HT1080 (cell line): ENCODE measurements at places on chromosomes 16 and 17.

GRCh38 chr17:66612993-66613392, 221.9 kb upstream of the CACNG5 start:
- DNase-seq = no peak

- DNase-seq = peak; percentile 65
Observed at GRCh38 chr17:81428948-81429774, 33.9 kb downstream of the BAHCC1 start.

GRCh38 chr17:12584727-12585126, 81.0 kb upstream of the MYOCD start:
- DNase-seq = no peak

- DNase-seq = no peak
Observed at GRCh38 chr16:212999-213398, 16.2 kb downstream of the LUC7L start.

GRCh38 chr17:17613708-17614114, 22.2 kb upstream of the PEMT start:
- DNase-seq = peak; percentile 61

DNA sequence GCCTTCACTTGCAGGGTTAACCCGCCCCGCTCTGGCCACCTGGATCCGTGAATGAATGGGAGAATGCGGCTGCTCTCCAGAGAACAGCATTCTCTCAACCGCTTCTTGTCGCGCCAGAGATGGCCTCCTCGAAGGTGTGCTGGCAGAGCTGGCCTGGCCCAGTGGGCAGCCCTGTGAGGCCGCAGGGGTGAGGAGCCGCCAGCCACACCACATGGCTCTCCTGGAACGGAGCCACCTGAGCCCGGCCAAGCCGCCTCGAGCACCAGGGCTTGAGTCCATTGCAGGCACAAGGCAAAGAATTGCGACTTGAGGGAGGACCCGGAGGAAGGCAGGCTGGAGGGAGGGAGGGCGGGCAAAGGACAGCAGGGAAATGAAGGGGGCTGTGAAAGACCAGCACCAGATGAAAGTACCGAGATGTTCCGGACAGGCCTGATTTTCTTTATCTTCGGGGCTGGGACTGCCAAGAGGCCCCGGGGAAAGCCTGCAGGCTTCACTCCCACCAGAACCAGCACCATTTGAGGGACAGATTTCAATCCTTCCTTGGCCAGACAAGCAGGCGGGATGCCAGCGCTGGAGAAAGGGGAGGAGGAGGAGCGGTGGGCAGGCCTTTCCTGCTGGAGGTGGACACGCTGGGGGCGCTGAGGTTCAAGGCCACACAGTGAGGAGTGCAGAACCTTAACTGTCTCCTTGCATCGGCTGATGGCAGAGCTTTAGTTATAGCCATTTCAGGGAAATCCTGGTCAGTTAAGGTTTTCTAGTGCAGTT, 69.4 kb downstream of the MRC2 start:
- no peak for DNase-seq

DNA sequence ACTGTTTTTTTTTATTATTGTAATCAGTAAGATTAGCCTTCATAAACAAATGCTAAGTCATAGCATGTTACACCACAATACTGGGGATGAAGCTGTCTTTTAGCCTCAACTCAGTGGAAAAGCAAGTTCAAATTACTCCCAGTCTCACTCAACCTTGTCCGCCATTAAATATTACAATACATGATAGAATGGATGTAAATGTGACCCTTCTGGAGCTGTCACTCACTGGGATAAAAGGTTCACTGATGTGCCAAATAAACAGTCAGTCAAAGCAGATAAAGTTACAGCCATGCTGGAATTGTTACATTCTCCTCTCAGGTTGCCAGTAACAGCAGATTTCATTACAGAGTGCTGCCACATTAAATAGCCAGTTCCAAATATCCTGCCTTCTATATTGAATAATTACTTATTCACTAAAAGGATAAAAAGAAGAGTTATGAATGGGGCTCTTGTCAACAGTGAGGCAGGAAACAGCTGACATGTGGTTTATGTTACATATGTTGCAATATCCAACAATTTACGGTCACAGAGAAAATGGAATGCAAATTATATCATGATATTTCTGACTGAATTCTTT, 53.4 kb downstream of the BRIP1 start:
- peak; percentile 62 for DNase-seq

GRCh38 chr17:30332057-30332542, 1.8 kb downstream of the TMIGD1 start:
- DNase-seq = peak; percentile 87

DNA sequence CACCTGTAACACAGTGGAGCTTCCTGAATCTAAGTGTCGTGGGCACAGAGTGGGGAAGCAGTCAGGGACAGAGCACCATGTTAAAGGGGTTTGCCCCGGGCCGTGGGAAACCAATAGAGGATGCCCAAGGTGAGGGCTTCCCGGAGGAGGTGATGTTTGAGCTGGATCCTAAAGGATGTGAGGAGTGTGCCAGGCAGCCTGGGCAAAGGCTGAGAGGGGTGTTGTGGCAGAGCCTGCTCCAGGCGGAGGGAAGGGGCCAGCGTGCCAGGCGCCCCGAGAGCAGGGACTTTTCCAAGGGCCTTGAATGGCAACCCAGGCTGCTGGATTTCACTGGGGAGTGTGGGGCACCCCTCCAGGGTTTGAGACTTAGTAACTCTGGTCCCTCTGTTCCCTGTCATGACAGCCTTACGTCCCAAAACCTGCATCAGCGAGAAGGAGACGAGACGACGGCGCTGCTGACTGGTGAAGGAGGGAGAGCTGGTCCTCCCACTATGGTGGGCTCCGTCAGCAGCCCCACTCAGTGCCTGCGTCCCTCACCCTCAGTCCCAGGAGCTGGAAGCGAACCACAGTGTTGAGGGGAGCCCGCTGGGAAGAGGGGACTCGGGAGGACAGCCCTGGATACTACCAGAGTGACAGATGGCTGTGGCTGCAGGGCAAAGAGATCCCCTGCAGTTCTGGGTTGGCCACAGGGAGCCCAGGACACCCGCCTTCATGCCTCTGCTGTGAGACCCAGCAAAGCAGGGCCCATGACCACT, 228.4 kb downstream of the KATNIP start:
- no peak for DNase-seq

DNA sequence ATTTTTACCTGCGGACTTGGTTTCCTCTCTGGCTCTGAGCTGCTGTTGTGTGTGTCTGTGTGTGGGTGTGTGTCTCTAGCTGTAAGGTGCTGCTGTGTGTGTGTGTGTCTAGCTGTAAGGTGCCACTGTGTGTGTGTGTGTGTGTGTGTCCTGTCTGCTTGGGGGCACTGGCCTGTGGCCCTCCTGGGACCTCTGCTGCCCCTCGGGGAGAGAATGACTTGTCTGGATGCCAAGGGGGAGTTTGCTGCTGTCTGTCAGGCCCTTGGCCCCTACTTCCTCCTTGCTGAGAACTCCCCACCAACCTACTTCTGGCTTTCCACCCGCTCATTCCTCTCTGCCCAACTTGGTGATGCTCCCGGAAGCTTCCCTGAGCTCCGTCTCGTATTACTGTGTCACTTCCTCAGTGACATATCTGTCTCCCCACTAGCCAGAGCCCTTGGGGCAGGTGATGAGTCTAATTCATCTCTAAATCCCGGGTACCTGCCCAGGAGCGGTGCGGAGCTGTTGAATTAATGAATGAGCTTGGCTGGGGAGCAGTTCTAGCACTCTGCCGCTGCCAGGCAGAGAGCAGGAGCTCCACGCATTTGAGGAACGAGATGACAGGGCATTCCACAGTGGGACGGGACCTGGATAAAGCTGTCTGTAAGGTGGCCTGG, 3.5 kb upstream of the LASP1NB start:
- no peak for DNase-seq
